ENCODE measurements at places on chromosomes 16 and 17. TPM values are rescaled to one million over a fixed set of nuclear protein-coding genes. Genes with fewer than 3 reads are reported as not detected.

DNA sequence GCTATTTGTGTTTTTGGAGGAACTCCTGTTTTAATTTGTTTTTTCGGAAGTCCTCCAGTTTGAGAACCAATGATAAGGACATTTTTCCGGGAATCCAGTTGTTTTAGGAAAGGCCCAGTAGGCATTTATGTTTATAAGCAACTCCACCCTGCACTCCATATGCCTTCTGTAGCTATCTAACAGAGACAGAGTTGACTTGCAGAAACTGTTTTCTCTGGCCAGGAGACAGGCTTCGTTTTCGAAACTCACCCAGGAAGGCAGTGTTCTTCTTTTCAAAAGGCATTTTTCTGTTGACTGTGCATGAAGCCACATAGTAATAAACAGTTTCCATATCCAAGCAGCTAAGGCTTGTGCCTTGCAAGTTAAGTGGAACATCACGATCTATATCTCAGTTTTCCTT, 587.1 kb downstream of the WWOX start:
- DNase-seq = no peak

DNA sequence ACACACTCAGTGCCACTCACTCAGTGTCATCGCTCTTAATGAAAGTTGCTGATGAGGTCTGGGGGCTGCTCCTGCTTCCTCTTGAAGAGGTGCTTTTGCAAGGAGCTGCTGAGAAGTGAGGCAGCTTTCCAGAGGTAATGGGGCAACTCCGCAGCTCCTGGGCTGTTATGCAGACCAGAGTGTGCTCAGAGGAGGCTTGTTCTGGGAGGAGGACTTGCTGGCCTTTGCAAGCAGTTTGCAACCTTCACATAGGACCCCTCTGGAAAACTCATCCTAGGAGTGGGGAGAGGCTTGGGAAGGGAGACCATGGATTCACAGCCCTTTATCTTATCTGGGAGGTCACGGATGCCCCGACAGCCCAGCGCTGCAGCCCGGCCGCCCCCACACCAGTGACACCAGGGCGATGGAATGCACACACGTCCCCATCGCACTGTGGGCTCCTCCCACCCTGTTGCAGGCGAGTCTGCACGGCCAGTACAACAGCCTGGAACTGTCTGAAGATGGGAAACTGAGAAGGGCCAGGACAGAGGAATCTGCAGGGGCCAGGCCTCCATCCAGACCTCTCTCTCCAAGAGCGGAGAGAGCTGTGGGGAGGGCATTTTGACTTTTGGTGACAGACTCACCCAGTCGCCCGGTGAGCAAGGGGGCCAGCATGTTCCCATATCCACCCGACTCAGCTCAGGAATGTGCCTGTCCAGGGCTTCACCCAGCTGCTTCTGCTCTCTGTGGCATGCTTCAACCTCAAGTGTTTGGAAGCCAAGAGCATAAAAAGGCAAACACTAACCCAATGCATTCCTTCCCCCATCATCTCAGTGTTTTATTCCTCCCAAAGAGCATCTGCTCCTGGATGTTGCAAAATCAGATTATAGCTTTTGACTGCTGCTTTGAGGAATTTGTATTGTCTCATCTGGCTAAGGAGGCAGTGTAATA, 78.6 kb upstream of the ZNF469 start:
- no peak for DNase-seq

- no peak for DNase-seq
These were observed 1000.4 kb downstream of the CDH11 start for GRCh38 chr16:64121473-64121872.

Gene NPIPB12
- 37.6 TPM for total RNA-seq

DNA sequence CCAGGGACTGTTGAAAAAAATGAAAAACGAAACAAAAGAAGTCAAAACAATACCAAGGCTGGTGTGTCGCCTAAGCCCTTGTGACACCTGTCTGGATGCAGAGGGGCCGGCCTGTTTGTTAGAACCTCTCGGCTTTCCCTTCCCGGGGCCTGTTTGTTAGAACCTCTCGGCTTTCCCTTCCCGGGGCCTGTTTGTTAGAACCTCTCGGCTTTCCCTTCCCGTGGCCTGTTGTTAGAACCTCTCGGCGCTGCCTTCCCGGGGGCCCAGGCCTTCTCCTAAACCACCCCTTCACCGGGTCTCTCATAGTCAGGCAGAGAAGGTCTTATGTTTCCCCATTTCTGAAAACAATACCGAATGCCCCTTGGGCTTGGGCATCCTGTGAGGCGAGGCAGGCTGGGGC, 180.0 kb downstream of the BANP start:
- DNase-seq = no peak

Gene OTOP2
- not detected for total RNA-seq

GRCh38 chr17:81572563-81573168, 20.5 kb upstream of the FAAP100 start:
- no peak for DNase-seq

Gene LAT
- 3.2 TPM for total RNA-seq

Gene CCL8
- not detected for total RNA-seq

Gene CRYBA1
- not detected for total RNA-seq

Gene MYH1
- not detected for total RNA-seq

Gene SYT17
- 5.4 TPM for total RNA-seq

- DNase-seq = no peak
These were observed 744.7 kb upstream of the GOT2 start for GRCh38 chr16:59478838-59479237.

Gene CEMP1
- total RNA-seq = 1.1 TPM

Data from lower leg skin (tissue), 4 donors.